ENCODE measurements at places on chromosomes 7 and 10.

GRCh38 chr10:120403109-120403508 lies 53.9 kb upstream of the PLPP4 start:
- DNase-seq: no peak

DNA sequence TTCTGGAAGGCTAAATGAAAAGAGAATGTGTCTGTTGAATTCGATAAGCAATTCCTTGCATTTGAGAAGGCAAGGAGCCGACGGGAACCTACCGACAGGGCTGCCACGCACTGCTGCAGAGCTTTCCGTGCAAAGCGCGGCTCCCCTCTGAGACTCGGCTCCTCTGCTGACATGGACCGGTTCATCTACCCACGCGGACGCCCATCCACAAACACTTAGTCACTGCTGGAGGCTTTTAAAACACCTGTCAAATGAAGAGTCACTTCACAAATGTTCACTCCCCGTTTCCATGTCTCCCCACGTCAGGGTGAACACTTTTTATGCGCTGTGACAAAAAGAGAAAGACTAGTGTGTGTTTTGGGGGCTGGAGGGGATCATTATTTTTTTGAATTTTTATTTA lies 32.0 kb downstream of the AMZ1 start:
- no peak for DNase-seq

DNA sequence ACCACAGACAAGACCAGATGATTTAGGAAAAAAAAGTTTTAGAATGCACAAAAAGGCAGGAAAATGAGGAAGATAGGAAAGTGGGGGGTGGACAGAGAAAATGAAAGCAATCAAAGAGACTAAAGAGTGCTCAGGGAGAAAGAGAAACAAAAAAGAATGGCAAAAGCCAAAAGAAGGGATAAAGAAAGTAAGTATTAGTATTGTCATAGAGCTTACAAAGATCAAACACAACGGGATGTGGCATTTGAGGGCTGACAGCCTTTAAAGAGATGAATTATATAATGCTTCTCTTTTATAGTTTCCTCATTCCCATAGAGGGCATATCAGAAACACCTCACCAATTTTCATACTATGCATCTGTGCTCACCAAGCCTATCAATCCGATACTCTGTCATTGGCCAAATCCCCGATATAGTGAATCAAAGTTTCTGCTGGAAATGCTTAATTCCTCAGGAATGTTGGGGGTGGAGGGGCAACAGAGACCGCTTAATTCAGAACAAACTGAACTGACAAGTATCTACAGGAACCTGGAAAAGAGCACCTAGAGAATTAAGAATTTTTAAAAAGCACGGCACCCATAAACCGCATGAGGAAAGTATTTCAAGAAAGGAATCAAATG lies 2.7 kb downstream of the COG5 start:
- no peak for DNase-seq

DNA sequence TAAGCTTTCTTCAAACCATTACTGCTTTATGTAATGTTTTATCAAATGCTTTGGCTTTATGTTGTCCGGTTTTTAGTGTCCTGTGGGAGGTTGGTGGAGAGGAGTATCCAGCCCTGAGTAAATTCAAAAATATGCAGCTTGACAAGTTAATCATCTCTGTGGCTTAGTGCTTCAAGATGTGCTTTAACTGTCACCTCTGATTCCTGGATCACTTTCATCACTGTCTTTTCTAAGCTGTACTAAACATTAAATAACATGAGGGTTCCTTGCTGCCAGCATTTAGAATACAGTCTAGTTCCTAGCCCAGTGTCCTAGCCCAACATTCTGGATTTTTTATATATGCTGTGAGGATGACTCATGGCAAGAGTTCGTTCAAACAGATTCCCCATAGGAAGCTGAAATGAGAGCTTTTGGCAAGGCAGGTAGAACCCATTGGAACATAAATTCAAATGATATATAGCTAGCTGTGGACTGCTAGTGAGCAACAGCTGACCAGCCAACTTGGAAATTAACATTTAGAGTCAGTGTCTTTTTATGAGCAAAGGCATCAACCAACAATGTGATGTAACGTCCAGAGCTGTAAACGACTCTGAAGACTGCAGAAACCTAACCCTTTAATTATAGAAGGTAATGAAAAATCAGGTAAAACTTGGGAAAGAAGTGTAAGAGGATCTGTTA lies 80.6 kb upstream of the OIT3 start:
- DNase-seq: peak; percentile 62

GRCh38 chr10:19788075-19788686 lies 28.1 kb upstream of the PLXDC2 start:
- peak; percentile 29 for DNase-seq

DNA sequence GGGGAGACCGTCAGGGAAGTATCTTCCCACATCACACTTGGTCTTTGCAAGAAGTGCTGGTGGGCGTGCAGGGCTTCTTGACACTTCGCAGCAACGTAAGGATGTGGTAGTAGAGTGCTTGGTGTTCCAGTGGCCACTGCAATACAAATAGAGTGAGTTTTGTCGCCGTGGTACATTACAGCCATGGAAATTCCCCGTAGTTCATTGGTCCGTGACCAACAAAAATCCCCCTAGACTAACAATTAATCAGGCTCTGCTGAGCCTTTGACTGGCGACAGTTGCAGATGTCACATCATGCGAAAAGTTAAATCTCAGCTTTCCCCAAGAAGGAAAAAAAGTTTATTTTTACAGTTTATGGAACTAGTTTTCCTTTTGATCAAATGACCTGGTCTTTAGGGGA lies 134.7 kb downstream of the MGMT start:
- no peak for DNase-seq

DNA sequence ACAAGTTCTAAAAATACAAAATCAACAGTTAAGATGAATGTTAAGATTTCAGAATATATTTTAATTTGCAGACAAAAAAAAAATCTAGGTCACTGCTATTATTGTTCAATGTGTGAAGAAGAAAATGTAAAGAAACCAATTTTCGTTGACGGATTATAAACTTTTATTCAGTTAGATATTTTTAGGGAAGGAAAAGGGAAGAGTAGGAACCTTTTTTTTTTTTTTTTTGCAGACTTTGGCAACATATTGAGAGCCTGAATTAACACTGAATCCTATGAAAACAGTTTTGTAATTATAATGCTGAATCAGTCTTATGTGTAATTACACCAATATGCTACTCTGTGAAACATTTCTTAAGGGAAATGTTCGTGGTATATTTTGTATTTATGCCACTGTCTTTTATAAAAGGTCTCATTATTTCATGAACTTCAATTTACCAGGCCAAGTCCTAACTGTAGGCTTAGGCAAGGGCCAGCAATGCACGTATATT lies 106.3 kb downstream of the ST8SIA6 start:
- DNase-seq: no peak

- DNase-seq: no peak
These were observed 217.3 kb downstream of the HERPUD2 start for GRCh38 chr7:35477609-35478008.

DNA sequence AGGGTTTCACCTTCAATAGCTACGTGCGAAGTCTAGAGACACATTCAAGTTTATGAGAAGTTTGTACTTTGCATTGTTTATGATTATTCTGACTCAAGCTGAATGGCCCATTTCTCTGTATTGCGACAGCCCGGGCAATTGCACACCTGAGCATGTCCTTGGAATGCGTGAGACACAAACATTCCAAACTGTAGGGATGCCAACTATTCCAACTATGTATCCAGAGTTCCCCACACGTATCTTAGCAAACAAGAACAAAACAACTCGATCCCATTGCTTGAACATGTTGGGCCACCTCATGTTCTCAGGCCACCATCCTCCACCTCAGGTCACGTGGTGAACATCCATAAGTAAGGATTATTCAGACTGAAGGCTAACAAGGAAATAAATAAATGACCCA lies 51.4 kb upstream of the EGFR start:
- DNase-seq: no peak

DNA sequence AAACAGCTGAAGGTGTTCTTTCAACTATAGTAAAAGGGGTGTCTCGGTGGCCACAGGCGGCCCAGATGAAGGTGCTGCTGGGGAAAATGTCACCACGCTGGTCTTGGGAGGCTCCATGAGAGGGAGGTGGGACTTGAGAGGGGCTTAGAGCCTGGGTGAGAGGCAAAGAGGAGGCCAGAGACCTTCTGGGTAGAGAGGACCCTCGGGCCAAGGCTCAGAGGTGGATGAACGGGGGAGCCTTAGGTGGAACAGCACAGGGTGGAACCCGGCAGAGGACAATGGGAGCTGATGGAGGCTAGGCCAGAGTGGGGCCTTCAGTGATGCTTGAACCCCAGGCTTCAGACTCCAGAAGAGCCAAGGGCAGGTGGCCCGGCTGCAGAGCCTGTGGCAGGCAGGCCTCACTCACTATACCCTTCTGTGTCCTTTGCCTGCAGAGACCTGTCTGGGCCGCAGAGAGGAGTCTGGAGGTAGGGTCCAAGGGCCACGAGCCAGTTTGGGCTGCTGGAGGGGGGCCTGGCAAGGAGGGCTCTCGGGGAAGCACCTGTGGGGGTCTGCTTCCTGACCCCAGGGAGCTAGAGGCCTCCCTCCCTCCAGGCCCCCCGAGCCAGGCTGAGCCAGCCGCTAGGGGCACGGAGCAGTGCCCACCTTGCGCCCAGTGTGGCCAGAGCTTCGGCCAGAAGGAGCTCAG lies 32.1 kb downstream of the ZNF783 start:
- no peak for DNase-seq

GRCh38 chr10:112524641-112525040 lies 77.6 kb downstream of the VTI1A start:
- no peak for DNase-seq

DNA sequence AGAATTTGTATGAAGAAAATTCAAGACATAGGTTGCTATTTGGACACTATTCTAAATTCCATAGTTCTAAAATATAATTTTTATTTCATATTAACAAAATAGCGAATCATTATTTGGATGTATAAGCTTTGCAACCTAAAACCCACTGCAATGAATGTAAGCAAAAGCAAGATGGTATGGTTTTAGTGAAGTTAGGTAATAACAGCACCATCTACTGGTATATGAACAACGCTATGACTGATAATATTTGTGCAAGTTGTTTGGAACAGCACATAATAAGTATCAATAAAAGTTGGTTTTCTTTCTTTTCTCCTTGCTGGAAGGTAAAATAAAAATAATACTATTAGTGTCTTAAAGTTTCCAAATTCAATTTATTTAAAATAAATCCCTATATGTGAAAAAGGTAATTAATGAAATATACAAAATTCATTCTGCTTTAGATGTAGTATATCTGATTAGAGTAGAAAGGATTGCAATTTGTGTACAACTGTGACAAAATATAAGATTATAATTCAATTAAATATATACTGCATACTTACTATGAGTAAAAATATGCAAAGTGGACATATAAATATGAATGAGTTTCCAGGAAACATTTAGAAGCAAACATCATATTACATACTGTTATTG lies 79.0 kb upstream of the LSM8 start:
- DNase-seq: peak; percentile 9

GRCh38 chr7:9863545-9863944 lies 1110.1 kb upstream of the PHF14 start:
- no peak for DNase-seq

- no peak for DNase-seq
These were observed 32.3 kb downstream of the CHAT start for GRCh38 chr10:49645871-49646870.

GRCh38 chr10:102421757-102422512 lies 1.3 kb downstream of the FBXL15 start:
- no peak for DNase-seq

DNA sequence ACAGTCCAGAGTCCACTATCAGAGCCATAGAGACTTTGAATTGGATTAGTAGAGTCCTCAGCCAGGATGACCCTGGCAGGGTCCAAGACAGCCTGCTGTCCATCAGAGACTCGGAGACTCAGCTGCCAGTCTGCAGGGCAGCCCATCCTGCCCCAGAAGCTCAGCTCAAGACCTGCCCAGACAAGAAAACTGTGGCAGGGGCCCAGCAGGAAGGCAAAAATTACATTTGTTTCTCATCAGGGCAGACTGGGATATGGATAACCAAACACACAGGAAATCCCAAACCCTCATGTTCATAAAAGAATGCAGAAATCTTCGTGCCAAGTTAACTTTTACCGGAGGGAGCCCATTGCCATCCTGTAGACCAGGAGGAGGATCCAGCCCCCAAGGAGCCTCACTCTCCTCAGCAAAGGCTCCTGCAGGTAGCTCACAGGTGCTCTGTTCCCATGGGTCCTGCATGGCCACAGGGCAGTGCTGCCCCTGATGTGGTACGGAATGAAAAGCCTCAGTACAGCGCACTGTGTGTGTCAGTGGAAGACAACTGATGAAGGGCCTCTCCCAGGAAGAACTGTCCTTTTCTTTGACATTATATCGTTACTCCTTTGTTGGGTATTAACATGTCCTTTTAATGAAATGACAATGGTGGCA lies 222.2 kb downstream of the KCNMA1 start:
- DNase-seq: no peak

DNA sequence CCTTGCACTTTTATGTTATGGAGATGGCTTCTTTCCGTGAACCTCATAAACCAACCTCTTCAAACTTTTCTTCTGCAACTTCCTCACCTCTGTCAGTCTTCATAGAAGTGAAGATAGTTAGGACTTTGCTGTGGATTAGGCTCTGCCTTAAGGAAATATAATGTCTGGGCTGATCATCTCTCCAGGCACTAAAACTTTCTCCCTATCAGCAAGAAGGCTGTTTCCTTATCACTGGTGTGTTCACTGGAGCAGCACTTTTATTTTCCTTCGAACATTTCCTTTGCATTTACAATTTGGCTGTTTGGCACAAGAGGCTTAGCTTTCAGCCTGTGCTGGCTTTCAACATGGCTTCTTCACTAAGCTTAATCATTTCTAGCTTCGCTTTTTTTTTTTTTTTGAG lies 52.8 kb downstream of the ESYT2 start:
- DNase-seq: no peak

GRCh38 chr7:43456200-43456599 lies 126.7 kb upstream of the STK17A start:
- no peak for DNase-seq

- DNase-seq: no peak
These were observed 20.6 kb downstream of the WDR86 start for GRCh38 chr7:151389096-151389767.

DNA sequence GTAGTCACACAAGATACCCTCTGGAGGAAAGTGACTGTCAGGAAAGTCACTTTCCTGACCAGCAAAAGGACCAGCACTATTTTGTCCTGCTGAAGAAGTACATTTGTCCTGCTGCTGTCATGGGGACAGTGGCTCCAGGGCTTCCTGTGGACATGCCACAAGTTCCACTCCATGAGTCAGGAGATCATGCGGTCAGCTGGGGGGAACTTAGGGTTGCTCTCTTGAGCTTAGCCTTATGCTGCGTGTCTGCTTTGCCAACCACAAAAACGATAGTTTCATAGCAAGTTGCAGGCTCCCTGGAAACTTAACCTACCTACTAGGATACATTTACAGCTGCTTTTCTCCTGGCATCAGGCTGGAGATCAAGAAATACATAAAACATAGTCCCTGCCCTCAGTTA lies 19.8 kb upstream of the ALOX5 start:
- peak; percentile 57 for DNase-seq

GRCh38 chr7:128266883-128267594 lies 26.0 kb downstream of the LEP start:
- DNase-seq: peak; percentile 69

DNA sequence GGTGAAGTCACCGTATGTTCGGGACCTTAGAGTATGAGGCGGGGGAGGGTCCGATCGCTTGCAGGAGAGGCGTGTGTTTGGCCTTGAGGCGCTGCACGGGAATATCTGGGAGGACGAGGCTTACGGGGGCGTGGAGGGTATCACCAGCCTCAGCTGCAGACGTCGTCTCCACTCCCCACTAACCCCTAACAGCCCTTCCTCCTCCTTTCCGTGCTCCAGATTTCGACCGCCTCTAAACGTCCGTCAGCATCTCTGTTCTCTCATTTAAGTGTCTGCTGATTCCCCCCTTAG lies 23.5 kb upstream of the ZNF12 start:
- peak; percentile 41 for DNase-seq
